ENCODE measurements at places on chromosomes 5 and 9. TPM values are rescaled to one million over a fixed set of nuclear protein-coding genes. Genes with fewer than 3 reads are reported as not detected.
A peak's percentile ranks its signal among the peaks of the same experiment; 100 is the strongest.

DNA sequence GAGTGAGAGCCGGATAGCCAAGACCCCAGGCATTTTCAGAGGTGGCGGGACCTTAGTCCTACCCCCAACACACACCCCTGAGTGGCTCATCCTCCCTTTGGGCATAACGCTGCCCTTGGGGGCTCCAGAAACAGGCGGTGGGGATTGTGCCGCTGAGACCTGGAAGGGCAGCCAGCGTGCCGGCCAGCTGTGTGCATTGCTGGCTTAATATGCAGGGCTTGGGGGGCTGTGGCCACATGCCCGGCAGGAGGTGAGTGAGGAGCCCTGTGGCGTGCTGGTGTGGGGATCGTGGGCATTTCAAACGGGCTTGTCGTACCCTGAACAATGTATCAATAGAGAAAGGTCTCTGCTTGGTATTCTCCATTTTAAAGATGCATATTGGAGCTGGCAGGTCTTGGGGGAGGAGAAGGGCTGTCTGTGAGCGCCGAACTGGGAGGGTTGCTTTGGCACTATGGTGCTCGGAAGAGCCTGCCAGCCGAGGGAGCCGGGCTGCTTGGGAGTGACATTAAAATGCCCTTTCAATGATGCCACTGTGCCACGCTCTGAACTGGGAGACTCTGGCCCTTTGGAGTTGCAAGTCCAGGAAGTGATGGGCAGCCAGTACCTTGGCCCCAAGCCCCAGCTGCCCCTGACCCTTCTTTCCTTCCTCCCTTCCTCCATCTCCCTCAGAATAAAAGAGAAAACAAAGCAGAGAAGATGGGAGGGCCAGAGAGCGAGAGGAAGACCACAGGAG, 11.2 kb upstream of the OLFM1 start:
- DNase-seq, result no peak

- no peak for DNase-seq
These were observed 726.4 kb upstream of the GRAMD2B start for GRCh38 chr5:125696762-125697161.

DNA sequence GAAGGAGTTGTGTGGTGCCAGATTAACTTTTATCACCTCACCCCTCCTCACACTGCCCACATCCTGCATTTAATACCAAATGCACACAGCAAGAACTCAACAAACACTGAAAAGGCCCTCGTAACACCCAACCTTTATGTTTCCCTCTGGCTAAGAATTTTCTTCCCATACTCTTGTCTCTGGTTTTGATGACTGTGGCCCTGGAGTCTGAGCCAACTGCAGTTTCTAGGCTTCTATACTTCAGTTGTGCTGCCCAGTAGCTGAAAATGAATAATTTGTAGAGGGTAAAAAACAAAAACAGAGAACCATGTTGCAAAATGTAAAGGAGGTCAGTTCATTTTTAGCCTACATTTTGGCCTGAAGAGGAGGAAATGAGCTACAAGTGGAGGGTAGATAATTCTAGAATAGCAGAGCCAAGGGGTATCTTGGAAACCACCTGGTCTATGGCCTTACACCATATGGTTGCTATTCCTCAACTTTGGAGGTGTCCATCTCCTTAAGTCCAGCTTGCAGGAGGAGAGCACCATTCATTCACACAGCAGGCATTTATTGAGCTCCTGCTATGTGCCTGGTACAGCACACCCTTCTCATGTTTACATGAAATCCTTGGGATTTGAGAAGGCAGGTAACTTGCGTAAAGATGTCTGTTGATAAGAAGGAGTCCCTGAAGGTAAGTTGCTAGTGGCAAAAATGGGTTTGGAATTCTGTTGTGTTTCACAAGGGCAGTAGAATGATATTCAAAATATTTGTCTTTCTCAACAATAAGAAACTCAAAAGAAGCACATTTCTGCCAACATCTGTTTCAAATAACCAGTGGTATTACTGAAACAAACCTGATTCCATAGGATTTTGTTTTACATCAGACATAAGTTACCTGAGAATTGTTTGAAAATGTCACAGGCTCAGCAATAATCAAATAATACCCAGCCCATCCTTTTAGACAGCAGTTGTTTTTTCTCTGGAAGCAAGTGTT, 83.8 kb upstream of the TNFAIP8 start:
- no peak for DNase-seq

- no peak for DNase-seq
These were observed 2.8 kb downstream of the AP3B1 start for GRCh38 chr5:78291687-78292086.

GRCh38 chr9:130887494-130888144, 9.0 kb downstream of the QRFP start:
- DNase-seq, result no peak

DNA sequence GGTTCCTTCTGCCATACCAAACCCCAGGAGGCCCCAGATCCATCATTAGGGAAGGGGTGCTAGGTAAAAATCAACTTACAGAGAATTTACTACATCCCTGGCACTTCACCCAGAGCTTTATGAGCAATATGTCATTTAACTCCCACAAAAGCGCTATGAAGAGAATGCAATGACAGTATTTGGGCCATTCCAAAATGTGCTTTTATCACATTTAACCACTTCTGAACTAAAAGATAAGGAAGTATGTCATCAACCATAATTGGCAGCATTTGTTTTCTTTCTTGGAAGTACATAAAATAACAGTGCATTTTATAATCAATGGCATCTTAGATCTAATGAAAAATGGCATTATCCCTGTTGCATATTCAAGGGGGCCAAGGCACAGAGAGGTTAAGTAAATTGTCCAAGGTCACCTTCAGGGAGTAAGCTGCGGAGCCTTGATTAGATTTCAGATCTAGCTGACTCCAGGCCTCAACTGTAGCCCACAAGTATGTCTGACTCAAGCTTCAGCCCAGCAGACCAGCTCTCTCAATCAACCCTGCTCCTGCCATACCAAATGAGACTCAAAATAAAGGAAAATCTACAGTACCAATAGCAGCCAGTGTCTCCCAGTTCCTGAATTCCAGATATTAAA, 16.5 kb downstream of the SH3TC2 start:
- DNase-seq, result no peak

Gene PCDHA9
- not detected for total RNA-seq

DNA sequence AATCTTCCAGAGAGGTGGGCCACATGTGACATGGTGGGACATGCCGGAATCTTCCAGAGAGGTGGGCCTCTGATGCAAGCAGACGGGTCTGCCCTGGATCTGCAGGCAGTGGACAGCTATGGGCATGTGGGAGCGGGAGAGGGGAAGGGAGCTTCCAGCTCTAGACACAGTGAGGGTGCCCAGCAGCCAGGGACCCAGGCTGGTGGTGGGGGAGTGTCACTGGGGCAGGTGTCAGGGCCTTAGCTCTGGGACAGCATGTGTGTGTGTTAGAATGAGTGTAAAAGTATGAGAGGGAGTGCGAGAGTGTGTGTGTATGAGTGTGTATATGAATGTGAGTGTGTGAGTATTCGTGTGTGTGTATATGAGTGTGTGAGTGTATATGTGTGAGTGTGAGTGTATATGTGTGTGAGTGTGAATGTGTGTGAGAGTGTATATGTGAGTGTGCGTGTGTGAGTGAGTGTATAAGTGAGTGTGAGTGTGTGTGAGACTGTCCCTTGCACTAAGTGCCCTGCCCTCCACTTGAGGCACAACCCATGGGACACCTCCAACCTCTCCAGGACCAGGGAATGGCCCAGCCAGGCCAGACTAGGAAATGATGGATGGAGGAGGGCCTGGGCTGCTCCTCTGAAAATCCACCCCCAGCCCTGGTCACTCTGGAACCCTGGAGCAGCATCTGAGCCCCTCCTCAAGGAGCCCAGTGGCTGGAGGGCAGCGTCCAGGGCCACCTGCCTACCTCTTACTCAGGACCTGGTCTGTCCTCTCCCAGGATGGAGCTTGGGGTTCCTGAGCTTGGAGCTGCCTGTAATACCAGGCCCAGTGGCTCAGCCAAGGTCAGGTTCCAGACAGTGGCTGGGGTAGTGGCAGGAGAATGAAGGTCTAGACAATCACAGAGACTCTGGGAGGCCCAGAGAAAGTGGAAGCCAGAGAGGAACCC, 122.2 kb downstream of the C9orf50 start:
- DNase-seq, result no peak

- no peak for DNase-seq
These were observed 239.7 kb downstream of the MLLT3 start for GRCh38 chr9:20382460-20383071.

- DNase-seq, result no peak
These were observed 23.0 kb upstream of the NSG2 start for GRCh38 chr5:174022384-174023095.

- DNase-seq, result peak; percentile 49
These were observed 5.0 kb downstream of the NSMF start for GRCh38 chr9:137454145-137454596.

DNA sequence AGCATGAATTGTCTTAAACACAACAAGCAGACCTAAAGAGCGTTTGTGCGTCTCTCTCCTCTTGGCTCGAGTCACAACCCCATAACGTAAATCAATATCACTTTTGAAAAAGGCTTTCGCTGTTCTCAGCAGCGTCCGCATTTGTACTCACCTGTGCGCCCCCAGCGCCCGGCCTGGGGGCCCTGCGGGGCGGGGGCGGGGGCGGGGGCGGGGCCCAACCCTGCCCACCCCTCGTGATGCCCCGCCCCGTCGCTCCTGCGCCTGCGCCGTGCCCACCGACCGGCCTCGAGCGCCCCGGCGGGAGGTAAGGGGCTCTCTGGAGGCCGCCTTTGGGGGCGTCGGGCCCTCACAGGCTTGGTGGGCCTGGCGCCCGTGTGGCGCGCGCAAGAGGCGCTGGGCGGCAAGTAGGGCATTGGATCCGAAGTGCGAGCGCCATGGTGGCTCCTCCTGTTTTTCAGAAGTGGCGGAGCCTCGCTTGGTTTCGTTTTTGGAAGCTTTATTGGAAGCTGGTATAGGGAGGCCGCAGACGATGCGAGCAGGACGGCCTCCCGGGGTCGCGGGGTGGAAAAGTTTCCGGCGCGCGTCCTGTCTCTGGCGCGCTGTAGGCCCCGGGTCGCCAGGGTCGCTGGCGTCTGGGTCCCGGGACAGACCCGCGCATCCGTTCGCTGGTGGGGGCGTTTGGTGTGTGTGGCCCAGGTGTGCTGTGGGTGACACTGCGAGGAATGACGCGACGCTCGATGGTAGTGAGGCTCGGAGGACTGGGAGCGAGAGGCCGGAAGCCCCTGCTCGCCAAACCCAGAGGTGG, at the start of gene STX17:
STX17 (plus strand) TSS at position 252 of the 805 bp plus-strand sequence. CDS start 8,586 bp downstream, outside the sequence.
- DNase-seq, result peak; percentile 83

GRCh38 chr5:9062873-9063272, 483.0 kb downstream of the SEMA5A start:
- DNase-seq, result no peak

Gene SCAMP1
- 13.6 TPM for total RNA-seq

DNA sequence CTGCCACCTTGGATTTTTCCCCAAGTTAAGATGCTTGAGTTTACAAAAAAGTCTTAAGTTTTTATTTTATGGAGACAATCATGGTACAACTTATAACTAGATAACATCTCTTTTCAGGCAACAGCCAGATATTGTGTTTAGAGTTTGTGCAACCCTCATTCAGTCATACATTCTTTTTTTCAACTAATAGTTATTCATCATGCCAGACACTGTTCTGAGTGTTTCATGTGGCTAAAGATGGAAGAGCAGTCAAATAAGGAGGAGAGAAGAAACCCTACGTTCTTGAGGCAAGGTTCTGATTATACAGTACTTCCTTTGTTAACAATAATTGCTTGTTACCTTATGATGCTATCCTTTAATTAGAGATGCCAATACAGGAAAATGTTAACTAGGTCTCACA, 42.1 kb upstream of the ZNF462 start:
- no peak for DNase-seq

DNA sequence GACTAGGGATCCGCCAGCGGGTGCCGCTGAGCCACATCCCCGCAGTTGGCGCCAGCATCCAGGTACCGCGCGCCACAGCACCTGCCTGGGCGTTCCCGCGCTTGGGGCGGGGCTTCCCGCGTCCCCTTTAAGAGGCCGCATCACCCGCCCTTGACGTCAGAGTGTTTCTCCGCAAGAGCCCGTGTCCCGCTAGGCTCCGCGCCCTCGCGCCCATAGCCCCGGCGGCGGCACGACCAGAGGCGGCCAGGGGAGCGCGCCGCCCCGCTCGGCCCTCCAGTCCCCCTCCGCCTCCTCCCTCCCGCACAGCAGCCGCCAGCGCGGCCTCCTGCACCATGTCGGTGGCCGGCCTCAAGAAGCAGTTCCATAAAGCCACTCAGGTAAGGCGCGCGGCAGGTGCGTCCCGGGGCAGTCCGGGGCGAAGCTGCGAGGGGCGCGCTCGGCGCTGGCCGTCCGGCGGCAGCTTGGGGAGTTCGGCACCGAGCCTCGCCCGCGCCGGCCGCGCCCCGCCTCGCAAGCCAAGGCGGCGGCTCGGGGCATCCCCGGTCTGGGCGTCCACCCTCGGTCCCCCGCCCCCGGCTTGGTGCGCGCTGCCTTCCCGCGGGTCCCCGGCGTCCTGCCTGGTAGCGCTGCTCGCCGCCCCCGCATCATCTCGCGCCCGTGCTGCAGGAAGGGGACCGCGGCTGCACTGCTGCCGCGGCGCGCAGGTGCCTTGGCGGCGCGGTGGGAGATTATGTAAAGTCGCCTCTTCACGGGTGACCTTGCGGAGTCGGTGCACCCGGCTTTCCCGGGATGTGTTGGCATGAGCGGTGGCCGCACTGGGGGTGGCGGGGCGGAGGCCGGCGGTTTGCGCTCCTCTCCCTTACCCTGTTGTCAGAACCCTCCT, at the start of gene SH3GL2:
SH3GL2 (plus strand) TSS at position 156 of the 883 bp plus-strand sequence.
- DNase-seq, result peak; percentile 36

DNA sequence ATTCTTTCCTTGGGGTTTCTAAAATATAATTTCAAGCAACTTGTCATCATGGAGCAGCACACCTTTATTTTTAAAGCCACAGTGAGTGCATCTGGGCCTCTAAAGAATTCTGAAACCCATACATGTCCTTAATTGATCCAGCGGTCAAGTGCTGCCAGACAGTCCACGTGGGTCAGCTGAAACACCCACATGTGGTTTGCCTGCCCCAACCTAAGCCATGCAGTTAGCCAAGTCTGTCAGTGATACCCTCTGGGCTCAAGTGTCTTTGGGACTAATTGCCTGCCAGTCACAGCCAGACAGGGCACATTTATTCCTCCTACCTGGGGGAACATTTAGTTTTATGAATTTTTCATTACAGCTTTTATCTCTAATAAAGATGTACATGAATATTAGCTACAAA, 291.4 kb upstream of the SLC30A5 start:
- DNase-seq, result no peak

- no peak for DNase-seq
These were observed 45.9 kb downstream of the SEMA6A start for GRCh38 chr5:116528519-116529234.

Gene SARDH
- total RNA-seq, result 5.5 TPM

All from activated CD8-positive, alpha-beta T cell treated with anti-CD3 and anti-CD28 coated beads for 36 hours (primary cell).